IPS-NIHi11 (cell line): ENCODE measurements at places on chromosomes 5 and 9.
A peak's percentile ranks its signal among the peaks of the same experiment; 100 is the strongest.

- no peak for DNase-seq
Observed at GRCh38 chr9:100112677-100113336, 13.8 kb downstream of the INVS start.

DNA sequence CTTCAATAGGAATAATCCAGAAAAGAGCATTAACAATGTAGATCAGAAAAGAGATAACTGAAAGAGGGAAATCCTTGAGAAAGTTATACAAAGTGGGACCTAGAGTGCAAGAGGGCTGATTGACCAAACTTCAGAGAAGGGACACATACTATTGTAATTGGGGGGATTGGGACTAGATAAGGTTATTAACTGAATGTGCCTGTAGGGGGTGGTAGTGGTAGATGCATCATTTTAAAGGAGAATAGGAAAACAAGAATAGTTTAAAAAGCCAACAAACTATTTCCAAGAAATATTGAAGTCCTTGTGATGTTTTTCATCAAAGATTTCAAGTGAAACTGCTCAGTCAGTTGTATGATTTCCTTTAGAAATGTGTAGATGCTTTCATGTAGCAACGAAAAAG, 468.5 kb downstream of the TAF11L14 start:
- peak; percentile 22 for DNase-seq

- no peak for DNase-seq
Observed at GRCh38 chr5:114324282-114324681, 37.6 kb upstream of the KCNN2 start.

- DNase-seq: no peak
Observed at GRCh38 chr5:173315495-173316338, 12.5 kb downstream of the STC2 start.

DNA sequence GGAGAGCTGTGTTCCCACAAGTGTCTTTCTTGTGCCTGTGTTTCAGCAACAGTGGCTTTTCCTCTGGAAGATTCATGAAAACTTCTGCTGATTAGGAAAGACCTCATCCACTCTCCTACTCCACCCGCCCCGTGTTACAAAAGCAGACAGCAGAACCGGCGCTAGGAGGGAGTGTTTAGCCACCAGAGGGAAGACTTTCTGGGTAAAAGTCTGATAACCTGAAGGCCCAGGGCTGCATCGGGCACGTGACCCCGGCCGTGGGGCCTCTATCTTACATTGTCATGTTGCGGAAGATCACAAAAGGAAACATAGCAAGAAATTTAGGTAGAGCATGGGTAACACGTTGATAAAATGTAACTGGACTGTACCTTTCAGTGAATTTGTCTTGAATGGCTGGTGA, 32.0 kb upstream of the DMRT2 start:
- peak; percentile 65 for DNase-seq

- no peak for DNase-seq
Observed at GRCh38 chr5:94374336-94374735, 244.1 kb downstream of the KIAA0825 start.

- DNase-seq: no peak
Observed at GRCh38 chr9:117138231-117138630, 276.6 kb downstream of the ASTN2 start.
